Activated naive CD8-positive, alpha-beta T cell treated with anti-CD3 and anti-CD28 coated beads for 36 hours (primary cell): ENCODE measurements at places on chromosomes 3 and 15. TPM values are rescaled to one million over a fixed set of nuclear protein-coding genes. Genes with fewer than 3 reads are reported as not detected.

DNA sequence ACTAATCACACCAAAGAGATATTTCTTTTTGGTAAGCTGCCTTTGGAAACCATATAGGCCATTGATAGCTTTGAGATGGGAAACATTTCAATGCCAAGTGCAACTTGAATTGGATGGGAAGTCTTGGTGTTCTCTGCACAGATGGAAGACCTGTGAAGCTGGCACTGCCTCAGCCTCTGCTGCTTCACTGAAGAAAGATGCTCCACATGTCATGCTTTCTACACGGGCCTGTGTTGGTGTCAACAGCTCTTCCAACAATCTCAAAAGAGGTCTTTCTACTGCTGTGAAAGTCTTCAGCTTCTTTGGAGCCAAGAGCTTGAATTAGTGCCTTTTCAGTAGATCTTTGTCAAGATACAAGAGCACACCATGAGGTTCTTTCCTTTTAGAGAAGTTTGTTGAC is 169.0 kb downstream of the SPATA16 start:
- DNase-seq, result no peak

DNA sequence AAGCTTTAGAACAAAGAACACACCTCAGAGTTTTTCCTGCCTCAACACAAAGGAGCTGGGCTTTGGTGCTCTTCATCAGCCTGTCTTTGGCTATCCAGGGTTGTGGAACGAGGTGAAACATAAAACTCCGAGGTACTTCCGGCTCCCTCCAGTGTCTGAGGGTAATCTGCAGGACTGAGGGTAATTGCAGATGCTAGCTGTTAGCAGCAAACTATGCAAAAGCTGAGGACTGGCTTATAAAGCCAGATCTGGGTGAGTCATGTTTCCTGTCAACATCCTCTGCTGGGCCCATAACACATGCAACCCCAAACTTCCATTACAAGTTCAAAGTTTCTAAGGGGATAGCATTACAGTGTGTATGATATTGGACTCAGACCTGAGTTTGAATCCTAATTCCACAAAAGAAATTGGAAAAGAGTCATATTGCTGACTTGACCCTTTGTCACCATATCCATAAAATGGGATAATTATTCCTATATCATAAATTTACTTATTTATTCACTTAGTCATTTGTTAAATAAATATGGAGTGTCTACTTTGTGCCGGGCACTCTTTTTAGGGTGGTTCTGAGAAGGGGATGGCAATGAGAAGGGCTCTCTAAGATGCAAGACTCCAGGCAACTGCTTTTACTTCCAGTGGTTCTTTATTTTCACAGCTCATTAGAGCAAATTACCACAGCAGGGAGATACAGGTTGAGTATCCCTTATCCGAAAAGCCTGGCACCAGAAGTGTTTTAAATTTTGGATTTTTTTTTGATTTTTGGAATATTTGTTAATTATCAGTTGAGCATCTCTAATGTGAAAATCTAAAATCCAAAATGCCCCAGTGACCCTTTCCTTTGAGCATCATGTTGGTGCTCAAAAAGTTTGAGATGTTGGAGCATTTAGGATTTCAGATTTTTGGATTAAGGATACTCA is 9.5 kb upstream of the TRIM69 start:
- DNase-seq, result peak; percentile 76

GRCh38 chr3:10667269-10667668 is 148.8 kb upstream of the SLC6A11 start:
- DNase-seq, result peak; percentile 4

- DNase-seq, result no peak
Observed at GRCh38 chr3:37949866-37950265, 40.7 kb upstream of the VILL start.

DNA sequence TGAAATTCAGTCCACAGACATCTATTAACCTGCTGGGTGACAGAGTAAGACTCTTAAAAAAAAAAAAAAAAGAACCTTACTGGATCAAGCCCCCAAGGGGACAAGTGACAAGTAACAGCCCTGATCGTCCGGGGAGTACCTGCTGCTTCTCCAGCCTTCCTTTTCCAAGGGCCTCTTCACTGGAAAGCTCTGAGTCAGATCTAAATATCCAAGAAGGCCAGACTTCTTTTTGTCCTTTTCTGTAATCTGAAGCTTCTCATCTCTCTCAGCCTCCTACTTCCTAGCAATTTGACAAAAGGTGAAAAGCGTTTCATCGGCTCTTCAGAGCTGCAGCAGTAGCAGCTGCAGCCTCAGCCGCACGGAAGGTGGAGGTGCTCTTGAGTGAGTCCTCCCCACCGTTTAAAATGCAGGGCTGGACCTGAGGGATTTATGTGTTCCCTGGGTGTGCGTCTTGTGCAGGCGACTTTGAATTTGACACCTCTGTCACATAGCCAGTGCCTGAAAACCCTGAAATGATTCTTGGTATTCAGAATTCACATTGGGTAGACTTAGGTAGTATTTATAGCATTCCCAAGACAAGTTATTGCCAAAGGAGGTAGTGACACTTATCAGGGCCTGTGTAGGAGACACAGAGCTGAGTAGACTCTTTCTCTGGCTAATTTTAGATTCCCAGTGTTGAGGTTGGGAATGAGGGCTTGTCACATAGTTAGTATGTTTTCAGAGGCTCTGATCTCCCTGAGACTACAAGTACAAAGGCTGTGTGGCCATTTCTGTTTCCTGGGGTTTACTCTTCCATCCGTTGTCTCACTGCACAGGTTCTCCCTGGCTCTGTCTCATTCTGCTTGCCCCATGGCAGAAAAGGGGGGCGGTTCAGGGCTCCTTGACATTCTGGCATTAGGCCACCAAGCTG is 291.2 kb upstream of the C2CD4B start:
- no peak for DNase-seq

- DNase-seq, result no peak
Observed at GRCh38 chr3:69212411-69213160, 90.2 kb upstream of the LMOD3 start.

DNA sequence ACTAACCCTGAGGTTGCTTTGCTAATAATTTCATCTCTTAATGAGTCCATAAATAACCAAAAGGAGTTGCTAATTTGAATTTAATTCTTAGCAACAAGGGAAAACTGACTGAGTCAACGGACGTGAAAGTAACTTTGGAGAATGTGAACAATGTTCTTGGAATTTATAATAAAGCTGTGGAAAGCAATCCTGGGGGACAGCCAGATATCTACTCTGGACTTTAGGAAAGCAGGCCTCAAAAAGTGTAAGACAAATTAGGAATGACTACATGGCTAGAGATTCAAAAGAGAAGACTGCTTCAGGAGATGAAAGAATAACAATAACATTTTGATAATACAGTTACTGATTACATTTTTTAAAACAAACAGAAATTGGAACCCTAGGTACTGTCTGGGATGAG is 318.4 kb upstream of the COL8A1 start:
- no peak for DNase-seq

GRCh38 chr15:64152507-64153387 is 1.2 kb downstream of the SNX22 start:
- DNase-seq, result peak; percentile 17

GRCh38 chr15:61654002-61654740 is 406.1 kb downstream of the VPS13C start:
- no peak for DNase-seq

DNA sequence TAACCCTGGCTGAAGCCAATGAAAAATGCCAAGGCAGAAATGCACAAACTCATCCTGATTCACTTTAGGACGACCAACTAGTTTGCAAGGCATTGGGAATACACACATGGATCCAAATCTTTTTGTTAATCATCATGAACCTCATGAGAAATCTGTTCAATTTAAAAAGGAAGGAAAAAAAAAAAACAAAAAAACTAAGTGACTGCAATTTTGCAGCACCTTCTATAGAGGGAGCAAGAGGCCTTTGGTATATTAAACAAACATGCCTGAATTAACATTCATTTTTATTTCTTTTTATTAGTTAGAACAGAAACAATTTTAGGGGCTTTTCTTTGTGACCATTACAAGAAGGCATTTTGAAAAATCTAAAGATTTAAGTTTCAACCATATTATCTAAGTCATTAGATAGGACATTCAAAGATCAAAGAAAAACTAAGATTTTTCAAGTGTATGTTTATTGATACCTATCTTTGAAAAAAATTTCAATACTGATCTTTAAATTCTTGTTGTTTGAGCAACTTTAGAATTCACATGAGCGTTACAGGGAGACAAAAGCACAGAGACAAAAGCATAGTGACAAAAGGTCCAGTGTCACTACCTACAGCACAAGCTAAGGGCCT is 182.4 kb downstream of the CBLB start:
- no peak for DNase-seq

GRCh38 chr3:125083776-125084175 is 28.0 kb upstream of the HEG1 start:
- no peak for DNase-seq

DNA sequence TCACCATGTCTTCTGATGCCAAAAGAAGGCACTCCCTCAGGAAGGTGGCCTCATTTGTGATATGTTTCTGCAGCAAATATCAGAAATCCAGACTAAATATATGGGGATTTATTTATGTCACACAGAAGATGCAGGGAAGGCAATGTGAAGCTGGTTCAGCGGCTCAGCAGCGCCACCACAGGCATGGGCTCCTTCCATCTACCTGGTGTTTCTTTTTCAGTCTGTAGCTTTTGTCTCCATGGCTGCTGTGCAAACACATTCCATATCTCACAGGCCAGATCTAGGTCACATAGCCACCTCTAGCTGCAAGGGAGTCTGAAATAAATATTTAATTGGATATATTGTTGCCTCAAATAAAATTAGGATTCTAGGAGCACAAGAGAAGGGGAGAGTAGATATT is 502.1 kb upstream of the IL12A start:
- DNase-seq, result no peak

DNA sequence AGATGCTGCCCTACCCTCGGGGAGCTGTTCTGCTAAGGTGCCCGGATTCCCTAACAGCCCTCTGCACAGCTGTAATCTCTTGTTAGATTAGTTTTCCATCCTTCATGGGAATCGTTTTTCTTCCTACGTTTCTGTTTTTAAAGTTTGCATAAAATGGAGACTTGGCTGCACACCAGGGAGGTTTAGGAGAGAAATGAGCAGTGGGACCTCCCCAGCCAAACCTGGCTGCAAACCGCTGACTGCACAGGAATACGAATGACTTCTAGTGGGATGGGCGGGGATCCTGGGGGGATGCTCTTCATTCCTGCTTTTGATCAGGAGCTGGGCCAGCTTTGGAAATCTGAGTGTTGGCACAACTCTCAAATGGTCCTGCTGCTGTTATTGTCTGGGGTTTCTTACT is 77.5 kb downstream of the THSD4 start:
- DNase-seq, result no peak

- no peak for DNase-seq
Observed at GRCh38 chr3:43243590-43244587, 42.5 kb upstream of the SNRK start.

GRCh38 chr3:32255345-32255744 is 16.9 kb downstream of the CMTM8 start:
- no peak for DNase-seq

DNA sequence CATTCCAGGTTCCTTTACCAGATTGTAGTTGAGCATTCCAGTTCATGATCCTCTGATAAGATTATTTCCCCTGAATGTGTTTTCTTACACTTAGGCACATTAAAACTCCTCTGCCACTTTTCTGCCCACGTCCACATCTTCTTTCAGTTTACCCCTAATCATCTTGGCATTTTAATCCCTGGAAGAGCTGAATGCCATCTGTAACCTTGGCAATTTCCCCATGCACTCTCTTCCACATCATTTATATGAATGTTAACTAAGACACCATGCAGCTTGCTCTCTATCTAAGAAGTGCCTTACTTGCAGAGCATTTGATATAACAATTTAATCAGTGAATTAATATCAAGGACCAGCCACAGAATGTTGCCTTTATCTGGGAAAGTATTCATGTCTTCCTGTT is 25.8 kb downstream of the TIMP4 start:
- DNase-seq, result no peak

DNA sequence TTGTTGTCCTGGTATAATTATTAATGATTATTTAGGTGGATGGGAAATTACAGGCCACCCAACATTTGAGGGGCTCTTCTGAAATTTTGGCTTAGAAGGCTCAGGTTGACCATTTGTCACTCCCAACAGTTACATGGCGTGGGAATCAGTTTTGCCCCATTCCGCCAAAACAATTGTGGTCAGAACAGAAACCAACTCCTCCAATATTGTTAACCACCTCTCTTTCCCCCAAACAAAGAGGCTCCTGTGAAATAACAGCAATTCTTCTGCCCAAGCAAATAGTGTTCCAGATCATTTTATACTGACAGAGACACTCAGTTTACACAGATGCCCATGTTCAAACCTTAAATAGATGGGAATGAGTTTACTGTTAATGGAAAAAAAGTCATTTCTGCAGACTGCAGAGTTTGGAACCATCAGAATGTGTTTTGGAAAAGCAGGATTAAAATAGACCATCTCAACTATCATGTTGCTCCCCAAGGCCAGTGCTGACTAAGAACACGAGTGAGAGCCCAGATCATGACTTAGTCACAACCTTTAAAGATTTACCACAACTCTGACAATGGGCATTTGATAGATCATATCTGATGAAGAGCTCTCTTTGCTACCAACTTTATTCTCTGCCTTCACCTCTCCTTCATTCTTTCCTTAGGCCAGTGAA is 102.1 kb downstream of the DUT start:
- DNase-seq, result peak; percentile 13

DNA sequence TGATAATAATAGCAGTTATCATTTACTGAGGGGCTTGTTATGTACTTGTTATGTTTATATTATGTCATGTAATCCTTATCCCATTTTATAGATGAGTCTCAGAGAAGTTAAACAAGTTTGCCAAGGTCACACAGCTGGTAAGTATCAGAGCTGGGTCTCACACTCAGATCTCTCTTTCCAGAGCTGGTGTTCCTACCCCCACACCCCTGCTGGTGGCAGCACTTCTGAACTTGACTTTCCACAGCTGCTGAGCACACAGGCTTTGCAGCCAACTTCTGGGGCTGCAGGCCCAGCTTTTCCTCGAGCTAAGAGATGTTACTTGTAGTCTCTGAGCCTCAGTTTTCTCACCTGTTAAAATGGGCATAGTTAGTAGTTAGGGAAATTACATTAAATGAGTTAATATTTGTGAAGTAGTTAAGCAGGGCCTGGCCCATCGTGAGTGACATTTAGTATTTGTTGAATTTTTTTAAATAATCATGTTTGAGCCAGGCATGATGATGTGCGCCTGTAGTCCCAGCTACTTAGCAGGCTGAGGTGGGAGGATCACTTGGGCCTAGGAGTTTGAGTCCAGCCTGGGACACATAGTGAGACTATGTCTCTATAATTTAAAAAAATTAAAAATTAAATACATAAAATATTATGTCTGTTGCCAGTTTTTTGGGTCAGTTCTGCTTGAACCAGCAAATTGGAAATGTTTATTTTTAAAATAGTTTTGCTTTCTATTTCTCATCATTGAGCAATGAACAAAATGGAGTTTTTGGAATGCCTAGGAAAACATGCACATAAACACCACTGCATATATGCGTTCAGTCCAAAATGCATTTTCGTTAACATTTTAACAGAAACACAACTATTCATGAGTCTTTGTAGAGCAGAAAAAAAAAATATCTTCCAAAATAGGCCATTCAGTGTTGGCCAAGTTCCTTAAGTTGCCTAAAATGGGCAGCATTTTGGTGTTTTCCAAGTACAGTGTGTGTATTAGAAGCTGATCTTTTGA is 87.3 kb downstream of the SMAD6 start:
- DNase-seq, result no peak

- no peak for DNase-seq
Observed at GRCh38 chr3:160049565-160049964, 60.9 kb downstream of the IL12A start.

- no peak for DNase-seq
Observed at GRCh38 chr15:41341519-41341918, 8.8 kb downstream of the NUSAP1 start.

Gene IGSF10
- not detected for total RNA-seq

Gene SCAANT1
- total RNA-seq, result not detected

Gene ZNF717
- total RNA-seq, result 10.0 TPM

Gene ENTPD3
- not detected for total RNA-seq

Gene GOLGA8O
- total RNA-seq, result 1.1 TPM

Gene IQCH
- 1.3 TPM for total RNA-seq

Gene SNURF
- total RNA-seq, result 21.6 TPM
